ENCODE measurements at places on chromosomes 4 and X. TPM values are rescaled to one million over a fixed set of nuclear protein-coding genes. Genes with fewer than 3 reads are reported as not detected.

GRCh38 chr4:119136546-119136945 lies 914 bp downstream of the MYOZ2 start:
- peak; percentile 87 for DNase-seq

DNA sequence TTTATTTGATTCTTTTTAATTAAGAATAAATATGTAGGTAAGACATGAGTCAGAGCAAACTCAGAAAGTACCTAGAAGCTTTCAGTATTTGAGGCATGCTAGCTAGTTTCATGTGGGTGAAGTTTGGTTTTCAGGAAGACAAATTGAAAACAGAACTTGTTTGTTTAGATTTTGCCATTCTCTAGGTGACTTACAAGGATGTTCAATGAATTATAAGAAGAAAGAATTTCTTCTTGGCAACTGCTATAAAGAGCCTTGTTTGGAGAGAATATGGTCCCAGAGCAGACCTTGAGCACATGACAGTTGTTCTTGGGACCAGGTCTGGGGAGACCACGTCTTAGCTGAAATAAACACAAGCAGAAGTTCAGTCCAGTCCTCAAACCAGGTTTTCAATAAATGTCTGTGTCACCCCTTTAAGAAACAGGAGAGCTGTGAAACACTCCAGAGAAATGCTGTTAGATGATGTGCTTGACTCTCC lies 38.0 kb upstream of the IL21 start:
- no peak for DNase-seq

DNA sequence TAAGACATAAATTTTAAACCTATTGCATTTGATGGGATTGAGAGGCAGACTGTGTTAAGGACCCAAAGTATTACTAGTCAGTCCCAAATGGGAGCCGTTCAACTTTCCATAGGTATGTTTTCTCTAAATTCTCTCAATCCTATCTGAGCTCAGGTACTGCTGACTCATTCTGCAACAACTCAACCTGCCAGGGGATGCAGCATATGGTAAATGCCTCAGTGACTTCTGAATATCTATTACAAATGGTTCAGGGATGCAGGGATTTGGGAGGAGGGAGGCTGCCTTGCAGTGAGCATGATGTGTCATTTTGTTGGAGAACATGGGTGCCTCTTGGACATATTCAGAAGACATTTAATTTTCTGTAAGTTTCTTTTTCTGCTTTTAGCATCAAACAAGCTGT lies 97.3 kb downstream of the HDAC8 start:
- DNase-seq = no peak

DNA sequence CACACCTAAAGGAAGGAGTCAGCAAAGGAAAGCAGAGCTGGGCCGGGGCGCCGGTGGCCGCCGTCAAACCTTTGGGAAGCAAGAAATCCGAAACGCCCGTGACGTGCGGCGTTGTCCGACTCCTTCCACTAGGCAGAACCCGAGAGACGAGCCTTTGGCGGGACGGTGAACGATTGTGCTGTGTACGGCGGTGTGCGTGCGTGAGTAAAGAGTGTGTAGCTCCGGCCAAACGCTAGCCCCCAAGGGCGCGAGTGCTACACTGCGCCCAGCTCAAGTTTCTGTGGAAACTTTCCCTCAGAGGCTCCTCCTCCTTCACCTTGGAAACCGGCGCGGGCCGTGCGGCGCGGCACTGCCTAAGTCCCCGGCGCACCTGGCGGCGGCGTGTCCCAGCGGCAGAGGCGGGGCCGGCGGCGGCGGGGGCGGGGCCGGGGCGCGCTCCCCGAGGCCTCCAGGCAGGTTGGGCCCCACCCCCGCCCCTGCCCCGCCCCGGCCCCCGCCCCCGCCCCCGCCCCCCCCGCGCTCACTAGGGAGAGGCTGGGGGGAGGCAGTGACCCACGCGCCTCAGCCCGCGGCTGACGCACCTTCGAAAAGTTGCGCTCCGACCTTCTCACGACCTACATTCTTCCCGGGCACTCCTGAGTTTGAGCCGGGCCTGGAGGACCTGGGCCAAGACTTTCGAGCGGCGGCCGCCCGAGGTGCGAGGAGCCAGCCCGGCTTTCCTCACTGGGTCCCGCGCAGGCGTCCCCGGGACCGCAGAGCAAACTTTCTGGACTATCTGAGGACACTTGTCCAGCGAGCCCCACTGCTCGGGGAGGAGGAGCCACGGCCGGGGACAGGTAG lies at the start of gene FHIP1A:
TSS of gene FHIP1A (plus strand) at position 547 of the 840 bp plus-strand sequence. CDS start 157,084 bp downstream, outside the sequence.
- DNase-seq = peak; percentile 77

- peak; percentile 27 for DNase-seq
Observed at GRCh38 chrX:20274121-20274520, 7.4 kb upstream of the RPS6KA3 start.

GRCh38 chr4:169084954-169085353 lies 74.9 kb upstream of the CBR4 start:
- no peak for DNase-seq

GRCh38 chrX:17590892-17591740 lies 146.2 kb upstream of the SCML1 start:
- peak; percentile 69 for DNase-seq

DNA sequence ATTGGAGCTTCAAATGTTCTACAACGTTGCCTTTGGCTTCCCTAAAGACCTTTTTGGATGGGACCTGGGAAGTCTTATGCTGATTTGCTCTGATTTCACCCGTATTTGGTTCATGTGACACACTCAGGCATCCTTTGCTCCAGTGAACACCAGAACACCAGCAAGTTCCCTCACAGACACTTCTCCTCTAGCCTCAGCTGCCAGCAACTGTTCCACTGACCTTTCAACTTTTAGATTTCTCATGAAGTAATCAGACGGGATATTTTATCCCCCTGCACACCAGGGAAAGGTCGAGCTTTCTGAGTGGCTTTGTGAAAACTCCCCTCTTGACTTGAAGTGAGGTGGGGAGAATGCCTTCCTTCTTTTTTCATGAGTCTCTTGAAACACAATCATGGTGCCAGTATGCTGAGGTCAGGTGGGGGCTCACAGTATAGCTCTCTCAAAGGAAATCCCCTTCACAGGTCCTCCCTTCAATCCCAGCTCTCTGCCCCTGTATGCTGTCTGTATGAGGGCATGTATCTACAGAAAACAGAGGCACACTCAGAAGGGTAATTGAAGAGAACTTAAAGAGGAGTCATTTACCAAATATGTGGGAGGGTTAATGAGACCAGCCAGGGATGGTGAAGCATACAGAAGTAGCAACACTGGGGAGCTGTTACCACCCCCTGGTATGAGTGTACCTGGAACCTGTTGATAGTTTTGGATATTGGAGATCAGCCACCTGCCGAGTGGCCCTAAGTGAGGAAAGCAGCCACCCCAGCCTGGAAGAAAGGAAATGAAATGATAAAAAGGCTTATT lies 62.7 kb downstream of the FGFBP1 start:
- DNase-seq = no peak

- peak; percentile 43 for DNase-seq
Observed at GRCh38 chr4:78610546-78611214, 59.1 kb downstream of the ANXA3 start.

GRCh38 chr4:144820011-144820727 lies 174.2 kb downstream of the HHIP start:
- peak; percentile 24 for DNase-seq

Gene MAGIX
- 4.8 TPM for total RNA-seq

Gene HSFX1
- total RNA-seq = 1.3 TPM

Gene HNRNPDL
- total RNA-seq = 232 TPM

Data from myocyte (in vitro differentiated cells).